Liver (tissue), 10 donors: ENCODE measurements at places on chromosomes 12 and 14. TPM values are rescaled to one million over a fixed set of nuclear protein-coding genes. Genes with fewer than 3 reads are reported as not detected.

KRT85 gene
- not detected for total RNA-seq

DNA sequence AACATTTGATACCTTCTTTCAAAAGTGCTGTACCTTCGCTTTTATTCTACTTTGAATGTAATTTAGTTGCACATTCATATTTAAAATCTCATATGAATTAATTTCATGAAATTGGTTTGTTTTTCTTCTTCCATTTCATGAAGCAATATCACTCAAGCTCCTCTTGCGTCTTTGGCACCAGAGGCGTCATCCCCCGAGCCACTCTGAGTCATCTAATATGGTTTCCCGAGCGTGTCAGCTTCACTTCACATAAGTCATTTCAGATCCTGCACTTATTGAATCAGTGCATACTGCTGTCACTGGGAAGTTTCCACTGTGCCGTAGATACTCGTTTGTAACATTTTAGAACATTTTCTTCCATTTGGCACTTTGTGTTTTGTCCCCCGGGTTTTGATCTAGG is 105.6 kb downstream of the SLC25A47 start:
- no peak for DNase-seq

CIDEB gene
- total RNA-seq, result 142 TPM

GRCh38 chr12:121838126-121838525 is 20.5 kb downstream of the HPD start:
- DNase-seq, result no peak
